ENCODE measurements at places on chromosomes 4 and X.

DNA sequence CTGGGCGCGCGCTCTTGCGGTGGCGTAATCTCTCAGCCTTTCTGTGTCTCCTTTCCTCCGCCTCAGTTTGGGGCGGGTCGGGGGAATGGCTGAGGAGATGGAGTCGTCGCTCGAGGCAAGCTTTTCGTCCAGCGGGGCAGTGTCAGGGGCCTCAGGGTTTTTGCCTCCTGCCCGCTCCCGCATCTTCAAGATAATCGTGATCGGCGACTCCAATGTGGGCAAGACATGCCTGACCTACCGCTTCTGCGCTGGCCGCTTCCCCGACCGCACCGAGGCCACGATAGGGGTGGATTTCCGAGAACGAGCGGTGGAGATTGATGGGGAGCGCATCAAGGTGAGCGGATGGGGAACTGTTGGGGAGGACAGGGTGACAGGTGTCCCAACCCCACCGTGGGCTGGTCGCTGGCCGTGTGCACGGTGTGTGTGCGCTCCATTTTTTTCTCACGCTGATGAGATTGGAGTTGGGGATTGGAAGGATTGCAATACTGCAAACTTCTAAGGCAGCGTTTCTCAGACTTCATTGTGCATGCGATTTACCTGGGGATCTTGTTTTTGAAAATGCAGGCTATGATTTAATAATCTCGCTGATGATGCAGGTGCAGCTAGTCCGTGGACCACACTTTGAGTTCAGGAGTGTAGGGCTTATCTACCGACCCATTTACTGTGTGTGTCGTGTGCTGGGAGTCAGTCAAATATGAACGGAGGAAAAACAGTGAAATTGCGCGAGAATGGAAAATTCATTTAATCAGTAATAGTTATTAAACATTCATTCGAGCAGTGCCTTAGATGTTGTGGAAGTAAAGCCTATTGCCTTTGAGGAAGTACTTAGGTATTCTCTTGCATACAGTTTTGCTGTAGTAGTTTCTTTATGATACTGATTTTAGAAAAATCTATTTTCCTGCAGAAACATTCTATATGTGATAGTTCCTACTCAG lies at the start of gene RAB33B:
Gene RAB33B, plus strand, starts transcription at position 11 of the 935 bp plus-strand sequence. Its CDS starts 75 bp downstream, at position 86.
- no peak for DNase-seq

DNA sequence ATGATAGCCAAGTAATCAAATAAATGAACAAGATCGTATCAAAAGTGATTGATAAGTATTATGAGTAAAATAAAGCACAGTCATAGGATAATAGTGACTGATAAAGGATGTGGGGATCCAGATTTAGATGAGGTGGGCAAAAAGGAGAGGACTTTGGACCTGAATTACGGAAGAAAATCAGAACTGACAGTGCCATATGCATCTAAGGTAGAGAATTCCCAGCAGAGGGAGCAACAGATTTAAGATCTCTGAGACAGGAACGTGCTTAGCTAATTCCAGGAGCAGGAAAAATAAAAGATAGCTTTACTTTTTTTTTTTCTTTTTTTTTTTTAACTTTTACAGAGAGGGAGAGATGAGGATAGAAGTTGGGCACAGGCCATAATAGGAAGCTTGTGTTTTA lies 189.9 kb downstream of the NWD2 start:
- DNase-seq, result no peak

- no peak for DNase-seq
Observed at GRCh38 chrX:57156397-57157049, 19.3 kb upstream of the SPIN2A start.

DNA sequence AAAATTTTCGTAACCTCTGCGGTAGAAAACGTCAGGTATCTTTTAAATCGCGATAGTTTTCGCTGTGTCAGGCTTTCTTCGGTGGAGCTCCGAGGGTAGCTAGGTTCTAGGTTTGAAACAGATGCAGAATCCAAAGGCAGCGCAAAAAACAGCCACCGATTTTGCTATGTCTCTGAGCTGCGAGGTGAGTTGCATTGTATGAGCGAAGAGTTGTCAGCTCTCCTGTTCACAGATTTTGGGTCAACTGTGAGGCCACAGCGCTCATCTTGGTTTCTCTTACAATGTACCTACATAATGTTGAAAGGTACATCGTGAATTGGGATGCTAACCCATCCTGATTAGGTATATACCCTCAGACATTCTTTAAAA lies 486 bp downstream of the CLCN3 start:
- peak; percentile 46 for DNase-seq

DNA sequence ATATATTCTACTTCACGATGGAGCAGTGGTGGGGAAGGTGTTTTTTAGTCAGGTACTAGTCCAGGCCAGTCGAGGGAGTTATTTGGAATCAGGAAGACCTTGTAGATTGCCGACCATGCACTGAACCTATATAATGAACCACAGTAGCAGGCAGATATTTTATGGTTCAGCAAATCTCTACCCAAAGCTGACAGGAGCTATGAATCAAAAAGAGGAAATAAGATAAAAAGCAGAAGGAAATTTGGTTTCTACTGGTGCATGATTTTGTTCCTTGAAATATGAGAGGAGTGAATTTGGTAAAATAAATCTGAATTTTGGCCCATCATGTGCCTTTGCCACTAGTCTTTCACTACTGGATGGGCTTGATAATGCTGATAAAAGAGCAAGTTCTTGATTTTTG lies 924.3 kb upstream of the DIAPH2 start:
- DNase-seq, result no peak

DNA sequence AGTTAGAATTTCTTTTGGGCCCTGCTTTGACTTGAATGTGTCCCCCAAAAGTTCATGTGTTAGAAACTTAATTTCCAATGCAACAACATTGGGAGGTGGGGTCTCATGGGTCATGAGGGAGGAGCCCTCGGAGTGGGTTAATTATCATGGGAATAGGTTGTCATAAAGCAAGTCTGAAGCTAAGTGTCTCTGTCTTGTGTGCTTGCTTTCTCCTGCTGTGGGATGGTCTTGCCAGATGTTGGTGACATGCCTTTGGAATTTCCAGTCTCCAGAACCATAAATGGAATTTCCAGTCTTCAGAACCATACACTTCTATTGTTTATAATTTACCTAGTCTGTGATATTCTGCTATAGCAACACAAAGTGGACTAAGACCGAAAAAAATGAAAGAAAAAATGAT lies 71.6 kb downstream of the RASL11B start:
- no peak for DNase-seq

DNA sequence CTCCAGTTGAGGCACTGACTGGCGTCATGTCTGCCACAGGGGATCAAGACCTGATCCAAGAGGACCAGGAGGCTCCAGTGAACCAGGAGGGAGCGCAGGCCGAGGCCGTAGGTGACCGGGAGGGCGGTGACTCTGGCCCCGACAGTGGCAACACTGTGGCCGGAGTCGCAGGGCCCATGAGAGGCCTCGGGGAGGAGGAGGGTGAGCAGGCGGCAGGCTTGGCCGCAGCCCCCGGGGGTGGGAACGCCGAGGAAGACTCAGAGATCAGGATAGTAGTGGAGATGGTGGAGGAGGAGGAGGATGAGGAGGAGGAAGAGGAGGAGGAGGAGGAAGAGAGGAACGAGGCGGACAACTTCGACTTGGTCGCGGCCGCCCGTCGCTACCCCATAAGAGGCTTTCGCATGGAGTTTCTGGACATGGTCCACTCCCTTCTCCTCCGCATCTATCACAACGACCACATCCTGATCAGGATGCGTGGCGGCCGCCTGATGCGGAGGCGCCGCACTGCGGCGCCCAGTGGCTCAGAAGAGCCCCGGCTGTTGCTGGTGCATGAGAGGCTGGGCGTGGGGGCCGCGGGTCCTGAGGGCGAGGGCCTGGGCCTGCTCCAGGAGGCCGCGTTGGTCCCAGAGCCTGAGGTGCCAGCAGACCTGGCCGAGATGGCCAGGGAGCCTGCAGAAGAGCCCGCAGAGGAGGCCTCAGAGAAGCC lies 560 bp downstream of the CT47C1 start:
- no peak for DNase-seq

DNA sequence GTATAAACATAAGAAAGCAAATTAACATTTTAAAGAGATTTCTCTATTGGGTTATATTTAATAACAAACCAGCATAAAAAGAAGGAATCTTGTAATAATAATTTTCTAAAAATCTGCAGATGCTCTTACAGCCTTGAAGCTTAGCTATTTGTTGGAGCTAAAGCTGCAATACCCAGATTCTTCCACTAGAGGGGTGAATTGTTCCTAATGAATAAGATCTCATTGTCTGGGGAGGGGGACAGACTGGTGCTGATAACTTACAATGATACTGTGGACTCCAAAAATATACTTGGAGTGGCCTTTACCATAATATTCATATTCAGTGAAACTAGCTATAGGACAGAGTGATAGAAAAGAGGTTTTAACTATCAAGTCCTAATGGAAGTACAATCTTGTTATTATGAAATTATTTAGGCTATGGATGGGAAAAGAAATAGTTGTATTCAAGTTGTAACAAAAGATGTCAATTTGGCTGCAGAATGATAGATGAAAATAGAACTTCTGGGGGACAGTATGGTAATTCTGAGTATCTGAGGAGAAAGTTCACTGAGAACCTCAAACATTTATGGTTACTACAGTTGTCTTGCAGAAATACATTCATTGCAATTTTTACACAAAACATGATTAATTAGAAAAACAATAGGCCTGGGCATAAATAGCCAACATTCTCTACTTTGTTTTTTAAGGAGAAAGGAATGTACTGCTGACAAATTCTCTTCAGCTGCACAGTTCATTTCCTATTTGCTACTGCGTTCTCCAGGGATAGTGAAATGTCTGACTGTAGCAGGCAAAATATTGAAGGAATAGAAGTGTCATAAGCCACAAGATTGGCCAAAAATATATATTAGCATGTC lies 443.3 kb downstream of the GBA3 start:
- DNase-seq, result peak; percentile 17

- DNase-seq, result no peak
Observed at GRCh38 chr4:26126994-26127393, 193.8 kb upstream of the RBPJ start.

DNA sequence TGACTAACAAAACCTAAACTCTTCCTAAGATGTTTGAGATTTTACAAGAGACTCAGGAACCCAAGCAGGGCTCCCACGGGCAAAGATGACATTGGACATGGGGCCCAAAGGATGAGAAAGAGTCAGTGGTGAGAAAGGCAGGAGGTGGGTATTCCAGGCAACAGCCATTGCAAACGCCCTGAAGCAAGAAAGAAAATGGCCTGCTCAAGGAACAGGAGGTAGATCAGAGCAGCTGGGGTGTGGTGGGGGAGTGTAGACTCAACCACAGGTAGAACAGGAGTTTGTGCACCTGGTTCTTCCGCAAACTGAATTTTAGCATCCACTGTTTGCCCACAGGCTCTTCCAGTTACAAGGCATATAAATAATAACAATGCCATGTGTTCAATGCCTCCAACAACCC lies 3.3 kb downstream of the PPP2R2C start:
- DNase-seq, result no peak

DNA sequence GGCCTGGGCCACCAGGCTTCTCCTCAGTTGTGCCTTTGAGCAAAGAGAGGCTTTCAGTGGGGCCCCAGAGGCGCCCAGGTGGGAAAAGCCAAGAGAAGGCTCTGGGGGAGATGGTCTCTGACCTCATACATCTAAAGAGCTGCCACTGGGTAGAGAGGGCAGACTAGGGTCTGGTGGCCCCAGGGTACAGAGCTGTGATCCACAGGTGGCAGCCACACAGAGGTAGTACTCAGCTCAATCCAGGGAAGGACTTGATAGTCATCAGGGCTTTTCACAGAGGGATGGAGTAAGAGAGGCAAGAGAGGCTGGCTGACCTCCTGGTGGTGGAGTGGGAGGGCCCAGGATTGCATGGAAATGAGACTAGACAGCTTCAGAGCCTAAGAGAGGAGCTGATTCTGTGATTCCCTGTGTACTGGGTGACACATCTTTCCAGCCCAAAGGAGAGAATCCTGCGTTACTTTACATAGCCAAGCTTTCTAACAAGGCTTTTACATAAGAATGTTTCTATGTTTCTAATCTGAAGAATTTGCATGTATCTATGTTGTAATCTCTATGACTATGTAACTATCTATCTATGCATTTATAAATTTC lies 53.2 kb upstream of the PJA1 start:
- no peak for DNase-seq

- DNase-seq, result no peak
Observed at GRCh38 chr4:79638735-79639134, 230.7 kb upstream of the GK2 start.

DNA sequence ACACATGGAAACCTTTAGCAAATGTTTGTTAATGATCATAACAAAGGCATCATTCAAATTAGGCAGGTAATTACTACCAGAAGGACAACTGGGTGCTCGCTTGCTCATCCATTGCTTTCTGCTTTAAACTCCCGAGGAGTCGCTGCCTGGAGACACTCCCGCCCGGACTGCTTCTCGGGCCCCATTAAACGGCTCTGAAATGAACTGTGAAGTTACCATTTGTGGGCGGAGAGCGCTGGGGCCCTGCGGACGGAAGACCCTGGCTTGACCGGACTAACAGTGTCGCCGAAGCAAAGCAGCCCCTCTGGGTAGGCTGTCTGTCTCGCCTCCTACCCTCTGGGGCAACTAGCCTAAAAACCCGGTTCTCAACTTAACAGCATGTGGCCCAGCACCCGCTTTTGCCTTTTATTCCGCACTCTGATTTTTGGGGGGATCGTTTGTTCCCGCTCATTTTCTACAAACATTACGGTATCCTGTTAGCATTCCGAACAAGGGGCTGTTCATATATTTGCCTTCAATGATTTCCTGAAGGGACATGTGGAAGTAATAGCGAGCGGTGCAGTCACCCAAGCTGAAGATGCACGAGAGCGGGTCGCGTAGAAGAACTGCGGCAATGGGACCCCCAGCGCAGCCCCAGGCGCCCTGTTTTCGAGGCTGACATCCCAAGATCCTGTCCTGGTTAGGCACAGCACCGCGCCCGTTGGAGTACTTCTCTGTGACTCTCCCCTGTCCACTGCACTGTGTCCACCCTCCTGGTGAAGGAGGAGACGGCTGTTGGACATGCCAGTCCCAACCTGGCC lies 1.6 kb upstream of the PDGFRA start:
- DNase-seq, result no peak

- DNase-seq, result no peak
Observed at GRCh38 chrX:138648568-138648967, 62.9 kb downstream of the FGF13 start.

GRCh38 chr4:124711471-124712371 lies 811 bp downstream of the ANKRD50 start:
- peak; percentile 7 for DNase-seq

- DNase-seq, result no peak
Observed at GRCh38 chr4:76644831-76645485, 209.9 kb downstream of the SHROOM3 start.

- DNase-seq, result no peak
Observed at GRCh38 chr4:83276299-83277040, 8.1 kb downstream of the COQ2 start.

GRCh38 chr4:2247128-2248043 lies 5.5 kb upstream of the HAUS3 start:
- DNase-seq, result no peak

All from CD4-positive, alpha-beta T cell treated with Interleukin-21 for 1 hour (primary cell).